ENCODE measurements at places on chromosomes 2 and 18.

DNA sequence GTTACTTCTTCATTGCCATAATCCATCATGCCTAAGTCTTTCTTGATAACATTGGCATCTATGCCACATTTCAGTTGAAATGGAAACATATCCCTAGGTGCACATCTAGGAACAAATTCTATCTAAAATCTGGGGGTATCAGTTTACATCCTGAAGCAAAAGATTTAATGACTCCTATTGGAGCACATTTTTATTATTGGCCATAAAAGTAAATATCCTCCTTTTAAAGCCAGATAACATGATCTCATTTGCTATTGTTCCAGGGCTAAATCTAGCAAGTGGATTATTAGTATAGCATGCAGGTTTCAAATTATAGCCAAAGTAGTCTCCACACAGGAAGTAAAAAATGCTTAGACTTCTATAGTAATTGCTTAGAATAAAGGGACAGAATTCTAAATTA, 193.2 kb downstream of the CDH2 start:
- DNase-seq, result no peak

- DNase-seq, result no peak
Measured at GRCh38 chr2:58739033-58739432, 497.9 kb upstream of the FANCL start.

GRCh38 chr2:235860111-235860510, 308.1 kb downstream of the GBX2 start:
- DNase-seq, result no peak

DNA sequence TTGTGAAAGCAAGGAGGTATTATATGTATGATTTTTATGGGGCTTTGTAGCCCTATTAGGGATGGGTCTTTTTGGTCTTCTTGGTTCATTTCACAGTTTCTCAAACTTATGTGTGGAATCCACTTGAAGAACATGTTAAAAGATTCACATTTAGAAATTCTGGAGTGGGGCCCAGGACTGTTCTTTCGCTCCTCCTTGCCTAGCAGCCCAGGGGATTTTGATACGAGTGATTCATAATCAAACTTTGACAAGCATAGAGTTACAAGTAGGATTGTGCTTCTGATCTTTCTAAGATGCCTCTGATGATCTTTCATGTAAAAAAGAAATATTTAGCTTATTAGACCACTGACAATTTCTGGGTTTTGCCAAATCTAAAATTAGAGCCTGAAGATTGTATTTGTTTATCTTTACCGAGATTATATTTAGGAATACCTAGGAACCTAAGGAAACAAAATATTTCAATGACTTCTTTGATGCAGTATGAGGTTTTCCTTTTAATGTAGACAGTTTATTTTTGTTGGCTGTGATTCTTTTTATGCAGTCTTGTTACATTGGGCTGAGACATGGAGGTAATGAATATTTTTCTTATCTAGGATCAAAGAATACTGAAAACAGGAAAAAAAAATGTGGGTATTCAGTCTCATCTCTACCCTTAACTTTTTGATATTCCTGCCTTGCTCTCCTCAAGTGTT, 324.0 kb downstream of the PARD3B start:
- no peak for DNase-seq

GRCh38 chr2:15334644-15335326, 226.3 kb downstream of the NBAS start:
- DNase-seq, result no peak

DNA sequence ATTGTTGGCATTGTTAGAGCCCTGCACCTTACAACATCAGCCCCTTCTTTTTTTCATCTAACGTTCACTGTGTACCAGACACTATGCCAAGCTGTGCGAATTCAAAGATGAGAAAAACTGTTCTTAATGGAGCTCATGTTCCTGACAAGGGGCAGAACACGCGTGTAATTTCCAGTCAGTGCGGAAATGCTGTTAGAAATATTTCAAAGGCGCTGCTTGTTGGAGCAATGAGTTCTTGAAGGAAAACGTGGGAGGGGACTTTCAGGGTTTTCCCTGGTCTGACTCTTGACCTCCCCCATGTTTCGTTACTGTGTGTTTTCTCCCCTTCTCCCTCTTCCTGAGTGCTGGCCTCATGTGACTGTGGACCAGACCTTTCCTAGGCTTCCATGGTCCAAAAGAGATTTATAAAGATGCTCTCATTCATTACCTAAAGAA, 1.5 kb downstream of the MTHFD2 start:
- no peak for DNase-seq

GRCh38 chr18:53305461-53305860, 919.0 kb downstream of the MBD2 start:
- DNase-seq, result no peak

DNA sequence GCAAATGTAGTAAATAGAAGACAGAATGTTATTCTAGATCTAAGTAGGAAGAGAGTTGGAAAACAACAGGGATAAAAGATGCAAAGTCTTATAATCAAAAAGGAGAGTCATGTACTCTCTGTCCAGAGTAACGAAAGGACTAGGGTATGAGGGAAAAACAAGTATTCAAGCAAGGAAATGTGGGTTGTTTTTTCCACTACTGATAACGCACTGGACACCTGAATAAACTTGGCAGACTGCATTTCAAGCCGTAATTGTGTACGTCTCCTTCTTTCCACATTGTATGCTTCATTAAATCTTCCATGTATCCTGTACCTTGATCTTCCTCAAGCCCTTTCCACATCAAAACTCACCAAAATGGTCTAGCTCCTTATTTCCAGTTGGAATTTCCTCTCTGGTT, 420.6 kb downstream of the ZEB2 start:
- no peak for DNase-seq

GRCh38 chr2:9212010-9212635, 5.5 kb downstream of the ASAP2 start:
- DNase-seq, result no peak

DNA sequence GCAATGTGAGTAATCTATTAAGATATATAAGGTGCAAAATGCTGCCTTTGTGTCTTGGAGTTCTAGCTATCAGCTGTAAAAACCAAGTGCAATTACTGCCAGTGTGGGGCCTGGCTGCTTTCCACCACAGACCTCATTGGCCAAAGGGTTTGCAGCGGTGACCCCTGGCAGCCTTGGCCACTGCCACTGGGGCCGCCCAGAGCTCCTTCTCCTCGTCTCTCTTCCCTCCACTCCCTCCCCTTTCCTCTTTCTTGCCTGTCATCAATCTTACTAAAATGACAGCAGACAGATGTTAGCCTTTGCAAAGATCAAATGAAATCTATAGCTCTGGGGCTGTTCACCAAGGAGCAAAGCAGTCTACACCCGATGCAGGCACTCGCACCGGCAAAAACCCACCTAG, 986.3 kb downstream of the BCL11A start:
- no peak for DNase-seq

GRCh38 chr2:25517701-25518100, 155.7 kb downstream of the DTNB start:
- no peak for DNase-seq

- no peak for DNase-seq
Measured at GRCh38 chr2:184875212-184875611, 276.9 kb downstream of the ZNF804A start.

GRCh38 chr2:170928036-170928823, 823 bp upstream of the GORASP2 start:
- DNase-seq, result no peak

- DNase-seq, result no peak
Measured at GRCh38 chr2:43146083-43146482, 80.3 kb downstream of the ZFP36L2 start.
